ENCODE measurements at places on chromosomes 3 and 15.
A peak's percentile ranks its signal among the peaks of the same experiment; 100 is the strongest.

DNA sequence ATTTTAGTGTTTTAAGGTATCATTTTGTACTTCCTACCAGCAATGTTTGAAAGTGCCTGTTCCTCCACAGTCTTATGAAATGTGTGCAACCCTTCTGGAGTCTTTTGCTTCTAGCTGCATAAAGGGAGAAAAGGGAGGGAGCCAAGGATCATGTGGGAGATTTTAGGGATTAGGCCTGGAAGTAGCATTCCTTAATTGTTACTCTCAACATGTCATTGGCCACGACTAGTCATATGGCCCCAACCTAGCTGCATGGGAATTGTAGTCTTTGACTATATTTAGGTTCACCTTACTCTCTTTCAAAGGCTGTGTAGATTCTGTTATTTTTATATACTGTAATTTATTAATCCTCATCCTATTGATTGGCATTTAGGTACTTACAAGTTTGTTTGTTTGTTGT is 14.9 kb downstream of the CRTAP start:
- no peak for ATAC-seq

DNA sequence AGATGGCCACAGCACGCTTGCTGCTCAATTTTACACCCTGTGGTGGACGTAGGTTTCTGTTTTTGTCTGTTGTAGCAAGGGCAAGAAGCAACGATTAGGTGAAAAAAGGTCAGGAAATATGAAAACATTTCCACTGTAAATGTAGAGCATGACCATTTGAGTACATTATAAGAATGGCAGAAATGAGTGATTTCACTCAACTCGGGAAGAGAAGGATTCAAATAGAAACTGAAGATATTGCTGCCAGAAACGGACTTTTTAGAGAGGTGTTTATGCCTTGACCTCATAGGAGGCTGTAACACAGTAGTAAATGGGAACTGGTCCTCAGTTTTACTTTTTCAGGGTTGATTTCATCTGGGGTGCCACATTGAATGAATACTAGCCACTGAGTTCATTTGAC is 33.1 kb upstream of the GASK1A start:
- peak; percentile 86 for ATAC-seq

GRCh38 chr15:98614681-98615080 is 33.7 kb upstream of the IGF1R start:
- no peak for ATAC-seq

DNA sequence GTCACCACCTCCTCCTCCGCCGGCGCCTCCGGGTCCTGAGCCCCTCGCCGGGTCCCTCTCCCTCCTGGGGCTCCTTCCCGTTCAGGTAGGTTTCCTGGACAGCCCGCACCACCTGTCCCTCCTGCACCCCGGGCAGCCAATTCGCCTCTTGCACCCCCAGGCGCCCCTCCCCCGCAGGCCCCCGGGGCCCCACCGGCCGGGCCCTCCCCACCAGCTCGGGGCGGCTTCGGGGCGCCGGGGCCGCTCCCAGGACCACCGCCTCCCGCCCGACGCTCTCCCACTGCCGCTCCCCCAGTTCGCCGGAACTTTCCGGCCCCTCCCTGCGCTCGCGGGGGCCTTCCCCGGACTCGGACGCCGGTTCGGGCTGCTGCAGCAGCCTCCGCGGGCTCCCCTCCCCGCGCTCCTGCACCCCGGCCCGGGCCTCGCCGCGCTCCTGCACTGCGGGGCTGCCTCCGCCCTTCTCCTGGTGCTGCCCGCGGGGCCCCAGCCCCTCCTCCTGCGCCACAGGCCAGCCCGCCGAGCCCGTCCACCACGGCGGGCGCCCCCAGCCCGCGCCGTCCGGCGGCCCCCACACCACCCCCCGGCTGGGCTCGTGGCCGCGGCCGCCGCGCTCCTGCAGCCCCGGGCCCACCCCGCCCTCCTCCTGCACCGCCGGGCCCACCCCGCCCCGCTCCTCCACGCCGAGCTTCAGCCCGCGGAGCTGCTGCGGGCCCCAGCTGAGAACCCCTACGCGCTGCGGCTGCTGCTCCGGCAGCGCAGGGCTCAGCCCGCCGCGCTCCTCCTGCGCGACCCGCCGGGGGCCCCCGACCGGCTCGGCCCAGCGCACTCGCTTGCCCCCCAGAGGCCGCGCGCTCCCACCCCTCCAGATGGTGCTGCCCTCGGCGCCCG is 587 bp upstream of the TNK2 start:
- ATAC-seq, result peak; percentile 26

- ATAC-seq, result peak; percentile 31
These were observed 141.7 kb downstream of the PDCD6IP start for GRCh38 chr3:33940149-33940548.

GRCh38 chr15:69858456-69858855 is 239.3 kb downstream of the TLE3 start:
- no peak for ATAC-seq

GRCh38 chr3:100269001-100269400 is 8.2 kb downstream of the TBC1D23 start:
- ATAC-seq, result no peak

DNA sequence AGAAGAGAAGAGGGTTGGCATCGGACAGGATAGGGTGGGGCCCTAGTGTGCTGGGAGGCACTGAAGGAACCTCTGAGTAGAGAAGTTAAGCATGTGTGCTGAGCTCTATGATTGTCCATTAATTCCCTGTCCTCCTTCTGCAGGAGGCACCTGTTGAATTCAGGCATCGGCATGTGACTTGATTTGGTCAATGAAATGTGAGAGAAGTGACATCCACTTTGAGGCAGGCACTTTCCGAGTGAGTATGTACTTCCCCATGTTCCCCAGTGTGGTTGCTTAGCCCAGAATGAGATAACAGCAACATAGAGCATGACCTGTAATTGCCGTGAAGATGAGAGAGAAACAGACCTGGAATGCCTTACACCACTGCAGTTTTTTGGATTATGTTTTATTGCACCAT is 224.8 kb downstream of the RPLP1 start:
- ATAC-seq, result no peak

DNA sequence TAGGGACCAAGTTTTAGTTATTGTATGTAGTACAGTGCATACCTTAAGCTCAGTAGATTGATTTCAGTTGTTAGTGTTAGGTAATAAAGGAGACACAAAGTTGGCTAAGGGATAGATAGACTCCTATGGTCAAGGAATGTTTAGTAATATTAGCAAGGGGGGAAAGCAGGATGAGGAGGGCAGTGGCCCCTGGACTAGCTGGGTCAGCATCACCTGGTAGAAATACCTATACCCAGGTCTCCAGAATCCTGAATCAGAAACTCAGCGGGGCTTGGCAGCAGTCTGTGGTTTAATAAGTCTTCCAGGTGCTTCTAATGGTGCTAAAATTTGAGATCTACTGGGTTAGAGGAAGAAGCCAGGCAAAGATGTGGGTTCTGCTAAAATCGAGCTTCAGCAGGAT is 35.0 kb downstream of the BBX start:
- ATAC-seq, result no peak

GRCh38 chr15:69141286-69141701 is 19.1 kb upstream of the GLCE start:
- no peak for ATAC-seq

DNA sequence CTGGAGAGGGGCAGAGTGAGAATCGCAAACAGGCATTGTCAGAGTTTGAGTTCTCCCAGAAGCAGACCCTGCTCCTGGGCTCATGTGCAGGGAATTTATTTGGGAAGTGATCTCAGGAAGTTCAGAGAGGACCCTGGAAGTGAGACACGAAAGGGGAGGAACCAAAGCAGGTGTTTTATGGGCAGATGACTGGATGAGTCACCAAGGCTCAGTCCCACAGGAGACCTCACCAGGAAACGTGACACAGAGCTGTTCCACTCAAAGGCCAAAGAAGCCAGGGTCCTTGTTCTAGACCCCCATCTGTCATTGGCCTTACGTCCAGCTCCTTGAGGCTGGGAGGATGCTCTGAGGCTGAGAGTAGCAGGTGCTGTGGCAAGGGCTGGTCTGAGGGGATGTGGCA is 43.4 kb upstream of the SEC22A start:
- ATAC-seq, result no peak

GRCh38 chr3:123090728-123091531 is 24.1 kb downstream of the PDIA5 start:
- peak; percentile 26 for ATAC-seq

GRCh38 chr3:46926447-46926846 is 48.9 kb downstream of the PTH1R start:
- no peak for ATAC-seq

GRCh38 chr15:80735344-80735743 is 40.2 kb downstream of the ABHD17C start:
- no peak for ATAC-seq

- ATAC-seq, result no peak
These were observed 123.2 kb downstream of the BDH1 start for GRCh38 chr3:197432384-197433127.

GRCh38 chr15:77851691-77852090 is 219.0 kb upstream of the LINGO1 start:
- no peak for ATAC-seq

DNA sequence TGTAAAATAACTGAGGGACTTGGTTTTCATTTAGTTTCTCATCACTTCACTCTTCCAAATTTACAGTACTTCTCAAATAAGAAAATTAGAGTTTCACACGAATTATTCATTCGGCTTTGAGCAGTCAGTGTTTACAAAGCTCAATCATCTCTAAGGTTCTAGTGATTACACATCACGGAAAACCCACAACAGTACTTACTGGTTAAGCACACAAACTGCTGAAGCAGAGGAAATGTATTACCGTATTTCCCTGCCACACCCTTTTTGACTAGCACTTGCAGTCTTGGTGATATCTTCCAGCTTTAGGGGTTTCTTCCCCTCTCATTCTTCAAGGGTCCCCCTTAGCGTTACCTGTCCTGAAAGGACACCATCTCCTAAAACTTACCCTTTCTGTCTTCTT is 164.8 kb upstream of the CDIN1 start:
- ATAC-seq, result no peak

DNA sequence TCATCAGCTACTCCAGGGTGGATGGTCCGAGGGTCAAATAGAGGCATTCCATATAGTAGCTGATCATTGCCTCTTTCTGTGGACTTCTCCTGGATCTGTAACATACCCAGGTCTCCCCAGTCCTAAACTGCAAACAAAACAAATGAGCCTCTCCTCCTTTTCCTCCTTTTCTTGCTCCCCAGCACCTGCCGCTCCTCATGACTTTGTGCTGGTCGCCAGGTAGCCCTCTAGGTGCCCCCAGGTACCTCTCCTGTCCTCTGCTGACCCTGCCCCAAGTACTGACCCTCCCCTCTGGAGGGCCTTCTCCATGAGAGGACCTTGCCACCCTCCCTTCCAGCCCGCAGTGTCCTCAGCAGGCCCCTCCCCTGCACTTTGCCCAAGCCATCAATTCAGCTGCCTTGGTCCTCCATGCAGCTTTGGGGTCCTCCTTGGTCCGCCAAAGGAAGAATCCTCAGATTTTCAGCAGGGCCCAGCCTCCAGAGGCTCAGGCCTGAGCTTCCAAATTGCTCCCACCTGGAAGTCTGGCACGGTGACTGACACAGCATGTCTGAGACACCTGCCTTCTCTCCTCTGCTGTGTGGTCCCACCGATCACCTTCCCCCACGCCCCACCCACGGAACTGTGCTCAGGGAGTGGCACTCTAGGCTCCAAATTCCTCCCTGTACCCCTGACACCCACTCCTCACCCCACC is 111.0 kb downstream of the LRRK1 start:
- no peak for ATAC-seq

DNA sequence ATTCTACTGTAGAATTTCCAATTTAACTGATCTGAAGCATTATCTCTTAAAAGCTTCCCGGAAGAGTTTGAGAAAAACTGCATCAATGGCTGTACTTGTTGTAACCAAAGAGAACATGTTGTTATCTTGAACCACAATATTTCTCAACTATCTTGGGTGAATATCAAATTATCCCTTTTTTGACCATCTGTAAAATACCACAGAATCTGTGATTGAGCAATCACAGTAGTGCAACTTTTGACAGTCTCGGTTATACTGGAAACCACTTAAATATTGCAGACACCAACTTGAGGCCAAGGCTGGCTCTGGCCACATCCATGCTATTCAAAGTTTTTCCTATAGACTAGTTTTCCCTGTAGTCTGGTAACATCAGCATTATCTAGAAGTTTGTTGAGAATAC is 842.8 kb upstream of the EPHA6 start:
- no peak for ATAC-seq

GRCh38 chr3:127568586-127568985 is 21.9 kb downstream of the TPRA1 start:
- ATAC-seq, result no peak

DNA sequence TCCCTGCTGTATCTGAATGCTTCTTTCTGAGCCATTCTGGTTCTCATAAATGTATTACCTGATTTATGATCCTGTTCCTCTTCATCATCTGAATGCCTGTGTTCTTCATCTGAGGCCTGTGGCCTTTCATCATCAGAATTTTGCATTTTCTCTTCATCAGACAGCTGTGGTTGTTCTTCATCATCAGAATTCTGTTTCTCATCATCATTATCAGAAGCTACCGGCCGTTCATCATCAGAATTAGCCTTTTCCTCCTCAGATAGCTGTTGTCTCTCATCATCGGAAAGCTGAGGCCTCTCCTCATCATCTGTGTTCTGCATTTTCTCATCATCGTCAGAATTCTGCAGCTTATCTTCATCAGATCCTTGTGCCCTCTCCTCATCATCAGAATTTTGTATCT is 5.9 kb downstream of the LEO1 start:
- no peak for ATAC-seq

DNA sequence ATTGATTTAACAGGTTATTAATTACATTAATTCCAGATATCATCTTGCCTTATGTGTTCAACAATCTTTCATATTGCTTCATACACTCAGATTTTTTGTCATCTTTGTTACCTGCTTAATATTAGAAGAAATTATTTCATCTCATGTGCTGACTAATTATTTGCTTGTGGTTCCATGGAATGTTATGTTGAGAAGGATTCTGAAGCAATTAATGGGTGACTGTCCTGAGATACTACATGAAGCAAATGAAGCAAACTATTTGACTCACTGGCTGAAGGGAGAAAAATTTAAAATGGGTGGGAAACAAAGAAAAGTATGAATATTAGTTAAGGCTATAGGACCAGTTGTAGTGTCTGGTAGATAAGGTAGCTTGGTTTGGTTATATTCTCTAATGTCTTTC is 443.8 kb upstream of the EPHA6 start:
- ATAC-seq, result no peak

DNA sequence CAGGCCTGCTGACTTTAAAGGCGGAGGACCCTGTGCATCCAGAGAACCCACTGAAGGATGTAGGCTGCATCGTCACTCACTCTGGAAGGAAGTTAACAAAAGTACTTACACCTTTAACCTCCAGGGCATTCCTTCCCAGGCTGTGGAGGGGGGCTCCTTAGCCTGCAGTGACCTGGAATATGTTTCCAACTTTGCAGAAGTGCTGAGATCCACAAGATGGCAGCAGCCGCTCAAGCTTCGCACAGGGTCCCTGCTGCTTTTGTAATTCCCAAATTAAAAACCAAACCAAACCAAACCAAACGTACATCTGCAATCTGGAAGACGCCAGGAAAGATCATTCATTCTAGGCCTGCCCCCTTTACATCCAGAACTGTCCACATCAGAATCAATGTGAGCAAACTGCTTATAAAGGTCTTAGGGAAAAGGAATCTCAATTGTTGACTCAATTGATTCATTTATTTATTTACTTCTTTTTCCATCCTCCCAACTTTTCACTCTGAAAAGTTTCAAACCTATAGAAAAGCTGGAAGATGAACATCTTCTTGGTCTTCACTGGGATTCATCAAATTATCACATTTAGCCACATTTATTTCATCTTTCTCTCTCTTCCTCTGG is 70.5 kb upstream of the KLHL25 start:
- ATAC-seq, result no peak

Measured in activated T-helper 17 cell treated with anti-CD3 and anti-CD28 coated beads, Interleukin-2, amount 50 U/mL, for 72 hours (primary cell).